ENCODE measurements at places on chromosomes 6 and 20.

DNA sequence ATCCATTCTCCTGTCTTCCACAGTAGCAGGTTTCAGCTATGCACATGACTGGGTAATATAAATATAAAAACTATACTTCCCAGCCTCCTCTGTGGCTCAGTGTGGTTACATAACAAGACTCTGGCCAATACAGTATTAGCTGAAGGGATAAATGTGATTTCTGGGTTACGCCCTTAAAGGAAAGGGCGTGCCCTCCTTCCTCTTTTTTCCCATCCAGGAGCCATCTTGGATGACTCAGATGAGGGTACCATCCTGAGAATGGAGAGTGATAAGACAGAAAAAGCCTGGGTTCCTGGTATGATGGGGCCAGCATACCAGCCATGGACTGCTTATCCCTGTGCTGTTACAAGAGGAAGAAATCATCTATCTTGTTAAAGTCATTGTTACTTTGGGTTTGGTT, 123.3 kb downstream of the NFATC2 start:
- DNase-seq, result no peak

- DNase-seq, result peak; percentile 21
Observed at GRCh38 chr6:33695451-33695887, 16.0 kb downstream of the UQCC2 start.

GRCh38 chr6:169571123-169571962, 130.5 kb downstream of the WDR27 start:
- peak; percentile 42 for DNase-seq

GRCh38 chr6:5051394-5051793, 33.7 kb upstream of the PPP1R3G start:
- no peak for DNase-seq

DNA sequence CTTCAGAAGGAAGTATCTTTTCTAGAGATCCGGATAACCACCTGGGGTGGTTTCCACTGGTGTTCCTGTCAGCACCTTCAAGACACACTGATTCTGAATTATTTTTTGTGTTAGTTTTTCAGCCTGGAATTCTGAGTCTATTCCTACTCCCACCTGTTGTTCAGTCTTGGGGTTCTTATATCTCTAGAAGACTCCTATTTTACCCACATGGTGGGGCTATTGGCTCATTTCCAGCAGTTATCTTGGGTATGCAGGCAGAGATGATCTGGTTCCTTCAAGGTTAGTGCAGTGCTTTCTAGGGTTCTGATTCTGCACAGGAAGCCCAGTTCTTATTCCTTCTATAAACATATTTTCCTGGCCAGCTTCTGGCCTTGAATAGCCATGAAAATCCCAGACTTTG, 175.6 kb upstream of the PDE7B start:
- DNase-seq, result peak; percentile 55

- no peak for DNase-seq
Observed at GRCh38 chr6:17988422-17988944, 1.0 kb upstream of the KIF13A start.

GRCh38 chr6:67802771-67803170, 832.3 kb upstream of the ADGRB3 start:
- DNase-seq, result no peak

DNA sequence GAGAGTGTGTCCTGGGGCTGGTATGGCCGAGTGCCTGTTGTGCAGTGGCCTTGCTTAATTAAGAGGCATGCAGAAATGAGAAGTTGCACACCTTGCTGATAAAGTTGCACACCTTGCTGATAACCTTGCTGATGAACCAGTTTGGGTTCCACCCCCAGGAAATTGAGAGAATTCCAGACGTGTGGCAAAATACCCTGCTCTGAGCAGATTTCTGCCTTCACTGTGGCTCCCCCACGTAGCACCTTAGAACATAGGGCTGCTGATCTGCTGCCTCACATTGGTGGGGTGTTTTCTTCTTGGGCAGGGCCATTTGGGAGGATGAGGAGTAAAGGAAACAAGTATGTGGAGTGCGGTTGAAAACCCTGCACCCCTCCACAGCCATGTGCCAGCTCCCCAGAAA, 22.5 kb upstream of the ADRM1 start:
- no peak for DNase-seq

- no peak for DNase-seq
Observed at GRCh38 chr6:141906569-141907080, 226.1 kb upstream of the GJE1 start.

DNA sequence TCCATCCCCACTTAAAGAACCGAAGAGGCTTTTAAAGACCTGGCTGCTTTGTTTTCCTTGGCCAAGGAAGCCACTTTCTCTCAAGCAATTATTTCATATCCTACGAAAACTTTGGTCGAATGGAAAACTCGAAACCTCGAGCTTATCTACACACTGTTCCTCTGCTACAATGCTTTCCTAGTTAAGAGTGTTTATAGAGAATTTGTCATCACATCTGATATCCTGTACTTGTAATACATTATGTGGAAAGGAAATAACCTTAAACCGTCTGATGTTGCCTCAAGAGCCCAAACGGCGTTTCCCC, 28.1 kb downstream of the TFAP2B start:
- no peak for DNase-seq

- DNase-seq, result peak; percentile 37
Observed at GRCh38 chr6:44034391-44034861, 92.8 kb downstream of the MRPL14 start.

DNA sequence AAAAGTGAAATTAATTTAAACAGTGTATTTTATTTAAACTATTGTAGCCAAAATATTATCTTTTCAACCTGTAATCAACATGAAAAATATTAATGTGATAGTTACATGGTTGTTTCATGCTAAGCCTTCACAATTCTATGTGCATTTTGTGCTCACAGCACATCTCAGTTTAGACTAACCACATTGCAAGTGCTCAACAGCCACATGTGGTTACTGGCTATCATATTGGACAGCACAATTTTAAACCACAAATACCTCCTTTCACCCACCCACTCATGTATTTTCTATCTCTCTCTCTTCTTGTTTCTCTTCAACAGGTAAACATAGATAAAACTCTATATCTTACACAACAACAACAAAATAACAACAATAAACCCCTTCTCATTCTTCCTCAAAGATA, 12.5 kb upstream of the HS3ST5 start:
- DNase-seq, result no peak

GRCh38 chr6:129084406-129084805, 201.5 kb downstream of the LAMA2 start:
- no peak for DNase-seq

DNA sequence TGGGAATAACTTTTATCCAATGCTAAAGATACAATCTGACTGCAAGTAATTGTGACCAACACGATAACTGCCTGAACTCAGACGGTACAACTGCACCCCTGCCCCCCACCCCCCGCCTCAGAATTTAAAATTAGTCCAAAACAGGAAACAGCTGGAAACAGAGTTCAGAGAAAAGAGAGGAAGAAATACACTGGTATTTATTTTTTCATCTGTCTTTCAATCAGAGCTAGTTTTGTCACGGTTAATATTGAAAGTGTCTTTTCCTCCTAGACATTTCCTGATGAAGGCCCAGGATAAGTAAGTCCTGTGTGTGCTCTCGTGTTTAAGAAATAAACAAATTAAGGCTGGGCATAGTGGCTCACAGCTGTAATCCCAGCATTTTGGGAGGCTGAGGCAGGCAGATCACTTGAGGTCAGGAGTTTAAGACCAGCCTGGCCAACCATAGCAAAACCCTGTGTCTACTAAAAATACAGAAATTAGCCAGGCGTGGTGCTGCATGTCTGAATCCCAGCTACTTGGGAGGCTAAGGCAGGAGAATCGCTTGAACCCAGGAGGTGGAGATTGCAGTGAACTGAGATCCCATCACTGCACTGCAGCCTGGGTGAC, 21.5 kb downstream of the ACSS1 start:
- no peak for DNase-seq

DNA sequence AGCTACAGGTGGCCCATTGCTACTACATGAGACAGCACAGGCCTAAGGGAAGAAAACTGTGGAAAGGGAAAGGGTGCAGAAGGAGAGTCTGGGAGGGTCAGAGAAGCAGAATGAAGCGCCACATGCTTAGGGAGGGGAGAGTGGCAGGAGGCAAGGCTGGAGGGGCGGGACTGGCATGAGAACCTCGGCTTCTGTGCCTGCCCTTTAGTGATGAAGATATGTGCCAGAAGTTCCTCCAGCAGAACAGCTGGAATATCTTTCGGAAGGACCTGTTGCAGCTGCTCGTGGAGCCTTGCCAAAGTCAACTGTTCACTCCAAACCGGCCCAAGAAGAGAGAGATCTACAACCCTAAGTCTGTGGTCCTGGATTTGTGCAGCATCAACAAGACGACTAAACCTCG, 61.8 kb downstream of the CNBD2 start:
- peak; percentile 46 for DNase-seq

DNA sequence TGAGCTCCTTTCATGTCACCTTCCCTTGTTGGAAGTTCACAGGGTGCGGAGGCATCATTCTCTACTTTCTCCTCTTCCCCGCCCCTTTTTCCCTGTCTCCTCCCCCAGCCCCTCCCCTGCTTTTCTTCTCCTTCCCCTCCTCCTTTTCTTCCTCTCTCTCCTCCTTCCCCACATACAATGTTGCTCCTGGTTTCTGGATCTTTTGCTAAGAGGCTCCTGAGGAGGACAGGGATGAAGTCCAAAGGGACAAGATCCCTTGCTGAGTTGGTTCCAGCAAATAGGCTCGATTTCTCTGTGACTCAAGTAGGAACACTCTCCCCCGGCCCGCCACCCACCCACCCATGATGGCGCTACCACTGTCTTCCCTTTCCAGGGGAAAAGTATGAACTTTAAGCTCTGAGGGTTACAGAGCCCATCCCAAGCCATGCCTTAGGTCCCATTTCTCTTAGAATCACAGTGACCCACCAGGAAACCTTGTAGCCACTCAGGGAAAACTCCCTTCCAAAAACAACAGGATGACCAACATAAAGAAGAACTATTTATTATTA, 852 bp upstream of the TFEB start:
- peak; percentile 10 for DNase-seq

- no peak for DNase-seq
Observed at GRCh38 chr6:88871498-88871897, 91.9 kb downstream of the RNGTT start.

Measured in cardiac fibroblast (primary cell).